Left cardiac atrium (tissue), 4 donors: ENCODE measurements at places on chromosomes 6 and 20. TPM values are rescaled to one million over a fixed set of nuclear protein-coding genes. Genes with fewer than 3 reads are reported as not detected.
A peak's percentile ranks its signal among the peaks of the same experiment; 100 is the strongest.

The RAET1G gene
- total RNA-seq, result 0.55 TPM

DNA sequence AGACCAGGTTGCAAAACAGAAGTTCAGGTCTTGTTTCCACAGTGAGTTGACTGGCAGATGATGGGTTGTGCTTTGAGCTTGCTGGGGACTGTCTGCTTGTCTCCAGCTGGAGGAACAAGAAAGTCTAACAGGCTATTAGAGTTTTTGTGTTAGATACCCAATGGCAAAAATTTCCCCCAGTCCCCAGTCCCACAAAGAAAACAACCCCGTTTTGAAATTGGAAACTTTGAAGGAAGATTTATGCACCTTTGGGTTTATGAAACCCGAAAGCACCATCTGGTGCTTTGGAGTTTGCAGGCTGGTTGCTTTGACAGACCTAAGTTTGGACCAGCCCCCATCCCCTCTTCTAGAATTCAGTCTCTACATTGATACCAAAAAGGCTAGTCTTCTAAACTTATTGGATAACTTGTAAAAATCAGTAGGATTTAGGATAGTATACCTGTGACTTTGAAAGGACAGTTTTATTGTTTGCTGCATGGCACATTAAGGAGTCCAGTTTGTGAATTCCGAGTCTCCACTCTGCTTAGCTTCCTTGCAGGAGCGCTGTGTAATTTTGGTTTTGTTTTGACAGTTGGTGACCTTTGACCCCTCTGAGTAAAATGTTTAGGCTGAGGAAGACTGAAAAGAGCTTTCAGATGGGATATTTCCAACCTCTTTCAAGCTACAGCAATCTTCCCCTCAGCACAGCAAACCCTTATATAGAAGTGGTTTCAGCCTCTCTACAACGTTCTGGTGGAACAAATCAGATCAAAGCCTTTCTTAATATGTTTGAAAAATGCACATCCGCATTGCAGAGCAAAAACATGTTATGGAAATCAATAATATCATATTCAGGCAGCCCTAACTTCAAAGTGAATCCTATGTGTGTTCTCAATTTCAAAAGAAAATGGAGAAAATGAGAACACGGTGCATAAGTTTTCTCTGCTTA, 25.5 kb upstream of the PRL start:
- no peak for DNase-seq

DNA sequence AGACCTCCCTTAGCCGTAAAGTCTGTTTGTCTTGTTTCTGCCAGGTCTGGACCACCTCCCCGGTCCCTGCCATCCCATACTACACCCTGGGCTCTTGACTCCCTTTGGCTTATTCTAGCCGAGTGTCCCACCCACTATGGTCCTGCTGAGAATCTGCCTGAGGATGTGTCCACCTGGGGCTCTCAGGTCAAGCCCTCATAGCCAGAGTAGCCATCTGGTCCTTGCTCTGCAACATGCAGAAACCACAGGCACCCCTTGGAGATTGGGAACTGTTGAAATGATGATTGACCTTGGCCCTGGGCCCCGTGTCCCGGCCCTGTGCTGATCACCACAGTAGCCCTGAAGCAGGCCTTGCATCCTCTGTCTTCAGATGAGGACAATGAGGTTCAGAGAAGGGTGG, 44.0 kb downstream of the VSTM2L start:
- no peak for DNase-seq

The PSORS1C2 gene
- not detected for total RNA-seq

DNA sequence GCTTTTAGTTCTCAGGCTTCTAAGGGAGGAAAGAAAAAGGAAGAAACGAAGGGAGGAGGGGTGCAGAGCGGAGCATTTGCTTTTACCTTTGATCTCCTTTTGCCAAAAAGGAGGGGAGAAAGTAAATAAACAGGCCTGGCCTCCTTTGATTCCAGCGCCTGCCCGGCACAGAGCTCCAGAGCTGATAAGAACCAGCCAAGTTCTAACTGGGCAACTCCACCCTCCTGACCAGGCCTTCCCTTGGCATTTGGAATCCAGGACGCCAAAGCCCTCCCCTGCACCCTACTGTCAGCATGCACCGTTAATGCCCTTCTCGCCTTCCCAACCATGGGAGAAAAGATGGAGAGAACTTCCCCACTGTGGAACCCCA, 120.8 kb upstream of the PTPN1 start:
- DNase-seq, result peak; percentile 61

DNA sequence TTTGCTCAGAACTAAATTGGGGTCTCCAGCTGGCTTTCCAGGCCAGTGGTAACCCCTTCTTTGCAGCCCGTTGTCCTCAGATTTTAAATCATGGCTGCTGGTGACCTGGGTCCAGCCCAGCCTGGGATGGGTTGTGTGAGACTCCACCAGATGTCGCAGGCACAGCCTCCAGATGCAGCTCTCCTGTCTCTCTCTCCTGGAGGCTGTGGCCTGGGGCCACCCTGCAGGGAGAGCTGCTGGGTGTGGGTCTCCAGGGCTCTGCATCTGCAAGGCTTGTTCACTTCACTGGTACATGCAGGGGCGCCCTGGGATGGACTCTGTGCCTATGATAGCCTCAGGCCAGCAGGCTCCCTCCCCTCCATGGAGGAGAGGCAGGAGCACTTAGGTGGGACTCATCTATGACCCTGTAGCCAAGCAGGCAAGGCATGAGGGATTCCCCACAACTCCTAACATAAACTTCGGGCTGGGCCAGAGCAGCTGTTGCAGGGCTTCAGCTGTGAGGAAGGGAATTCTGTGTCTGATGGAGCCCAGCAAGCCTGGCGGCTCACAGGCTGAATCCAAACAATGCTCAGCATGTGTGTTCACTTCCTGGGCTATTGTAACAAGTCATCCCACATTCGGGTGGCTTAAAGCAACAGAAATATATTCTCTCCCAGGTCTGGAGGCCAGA, 94.7 kb upstream of the NXT1 start:
- DNase-seq, result no peak

The FHL5 gene
- 9.5 TPM for total RNA-seq

DNA sequence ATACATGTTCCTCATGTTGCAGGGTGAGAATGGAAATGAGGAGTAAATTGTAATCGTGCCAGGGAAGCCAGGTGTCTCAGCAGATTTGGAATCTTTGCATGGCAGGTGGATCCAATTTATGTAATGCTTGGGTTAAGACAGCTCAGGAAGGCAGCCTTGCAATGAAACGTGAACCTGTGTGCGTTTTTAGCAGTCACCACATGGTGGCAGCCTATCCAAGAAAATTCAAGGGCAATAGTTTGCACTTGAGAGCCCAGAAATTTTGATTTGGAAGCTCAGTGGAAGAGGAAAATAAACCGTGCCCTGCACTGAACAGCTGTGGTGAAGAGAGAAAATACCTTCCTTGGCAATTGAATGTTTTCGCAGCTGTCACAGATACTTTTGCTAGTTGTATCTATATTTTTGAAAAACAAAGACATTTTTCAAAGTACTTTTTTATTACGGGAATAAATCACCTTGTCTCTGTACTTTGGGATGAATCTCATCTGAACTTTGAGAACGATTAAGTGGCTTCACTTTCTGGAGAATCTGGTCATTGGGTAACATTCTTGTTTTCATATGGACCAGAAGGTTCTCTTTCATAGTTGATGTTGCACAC, 26.5 kb downstream of the MTHFD1L start:
- peak; percentile 46 for DNase-seq

The GATA5 gene
- 9.3 TPM for total RNA-seq

- no peak for DNase-seq
Measured at GRCh38 chr20:6115221-6115895, 7.5 kb downstream of the FERMT1 start.

GRCh38 chr20:1215386-1216170, 10.3 kb upstream of the RAD21L1 start:
- no peak for DNase-seq
